ENCODE measurements at places on chromosomes 5 and 9.

DNA sequence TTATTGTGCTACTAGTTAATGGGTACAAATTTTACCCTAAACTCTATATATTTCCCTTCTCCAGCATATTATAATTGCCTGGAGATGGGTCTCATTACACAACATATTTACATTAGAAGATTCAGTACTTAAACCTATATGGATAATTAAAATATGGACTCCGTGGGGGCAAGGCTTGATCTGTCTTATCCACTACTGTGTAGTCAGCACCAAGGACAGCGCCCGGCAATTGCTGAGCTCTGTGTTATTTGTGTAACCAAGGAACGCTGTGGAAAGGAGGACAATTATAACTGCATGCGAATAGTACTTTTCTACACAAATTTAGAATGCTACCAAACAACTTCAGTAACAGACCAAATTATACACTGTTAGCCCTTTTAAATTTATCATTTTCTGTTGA lies 77.7 kb downstream of the DNAH5 start:
- no peak for DNase-seq

GRCh38 chr9:89412541-89412940 lies 85.4 kb downstream of the SEMA4D start:
- DNase-seq, result no peak

DNA sequence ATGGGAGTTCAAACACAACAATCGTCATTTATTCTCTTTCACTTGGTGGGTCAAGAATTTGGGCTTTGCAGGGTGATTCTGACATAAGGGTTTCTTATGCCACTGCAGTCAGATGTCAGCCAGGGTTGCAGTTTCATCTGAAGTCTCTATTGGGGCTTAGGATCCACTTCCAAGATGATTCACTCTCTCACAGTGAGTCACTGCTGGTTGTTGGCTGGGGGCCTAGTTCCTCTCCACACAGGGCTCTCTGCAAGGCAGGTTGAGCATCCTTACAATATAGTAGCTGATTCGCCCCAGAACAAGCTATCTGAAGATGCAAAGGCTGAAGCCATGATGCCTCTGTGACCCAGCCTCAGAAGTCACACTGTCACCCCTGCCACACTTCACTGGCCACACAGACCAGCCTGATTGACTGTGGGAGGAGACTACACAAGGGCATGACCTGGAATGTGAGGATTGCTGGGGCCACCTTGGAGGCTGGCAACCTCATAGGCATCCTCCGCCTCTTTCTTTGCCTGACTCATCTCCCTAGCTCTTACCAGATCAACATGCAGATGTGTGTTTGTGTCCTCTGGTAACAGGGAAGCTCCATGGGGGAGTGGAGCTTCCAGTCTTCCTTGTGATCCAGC lies 4.5 kb upstream of the CARD19 start:
- peak; percentile 67 for DNase-seq

- no peak for DNase-seq
Measured at GRCh38 chr5:96207420-96207819, 225.6 kb downstream of the PCSK1 start.

DNA sequence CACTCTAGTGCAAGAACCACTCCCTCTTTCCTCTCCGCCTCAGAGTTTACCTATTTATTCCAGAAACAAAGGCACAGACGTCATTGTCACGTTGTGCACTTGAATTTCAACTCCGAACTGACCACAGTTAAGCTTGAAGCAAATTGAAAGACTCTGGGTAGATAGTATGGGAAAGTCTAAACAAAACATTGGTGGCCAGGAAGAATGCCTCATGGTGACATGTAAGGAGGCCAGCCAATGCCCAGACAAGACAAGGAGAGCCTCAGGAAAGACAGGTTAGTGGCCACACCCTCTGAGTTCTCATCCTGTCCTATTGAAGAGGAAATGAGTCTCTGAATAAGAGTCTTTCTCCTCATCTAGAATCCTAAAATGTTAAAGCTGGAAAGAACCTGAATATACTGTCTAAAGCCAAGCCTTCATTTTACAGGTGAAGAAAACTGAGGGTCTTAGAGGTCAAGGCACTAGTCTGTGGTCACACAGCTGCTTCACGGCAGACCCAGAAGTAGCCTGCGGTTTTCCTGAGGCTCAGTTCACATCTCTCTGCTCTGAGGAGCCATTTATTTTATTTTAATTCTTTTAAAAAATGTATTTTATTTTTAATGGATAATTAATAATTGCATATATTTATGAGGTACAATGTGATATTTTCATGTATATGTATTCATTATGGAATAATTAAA lies 30.2 kb downstream of the ZFAND5 start:
- DNase-seq, result no peak

DNA sequence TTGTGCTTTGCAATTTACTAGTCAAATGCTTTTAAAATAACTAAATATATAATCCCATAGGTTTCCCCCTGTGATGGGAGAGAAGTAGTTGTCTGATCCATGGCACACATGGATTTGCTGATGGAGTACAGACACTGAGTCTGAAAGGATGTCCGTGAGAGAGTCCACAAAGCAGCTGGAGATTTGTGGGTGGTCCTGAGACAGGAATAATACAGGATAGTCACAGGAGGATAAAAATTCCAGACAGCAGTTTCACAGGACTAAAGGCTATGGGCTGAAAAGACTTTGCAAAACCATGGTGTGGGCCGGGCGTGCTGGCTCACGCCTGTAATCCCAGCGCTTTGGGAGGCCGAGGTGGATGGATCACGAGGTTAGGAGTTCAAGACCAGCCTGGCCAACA lies 58.7 kb upstream of the ZFR start:
- no peak for DNase-seq

DNA sequence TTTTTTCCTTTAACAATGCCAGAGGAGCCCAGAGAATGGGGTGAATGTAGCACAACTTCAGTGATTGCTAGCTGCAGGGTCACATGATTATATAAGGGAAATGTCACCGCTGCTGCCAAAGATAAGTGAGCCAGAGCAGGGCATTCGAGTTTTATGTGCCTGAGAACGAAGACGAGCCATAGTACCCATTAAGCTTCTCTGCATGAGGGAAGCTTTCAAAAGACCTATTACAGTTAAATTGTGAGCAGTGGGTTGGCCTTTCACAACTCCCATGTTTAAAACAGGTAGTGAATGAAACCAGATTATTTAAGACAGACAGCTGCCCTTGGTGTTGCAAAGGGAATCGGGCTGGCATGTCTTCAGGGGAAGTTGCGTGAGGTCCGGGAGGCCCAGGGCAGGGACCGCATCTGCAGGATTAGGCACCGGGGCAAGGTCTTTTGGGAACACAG lies 82.4 kb upstream of the TNFAIP8 start:
- DNase-seq, result no peak

GRCh38 chr5:116686438-116686837 lies 111.8 kb upstream of the SEMA6A start:
- no peak for DNase-seq

GRCh38 chr9:116450378-116451139 lies 236.5 kb upstream of the TRIM32 start:
- no peak for DNase-seq

- DNase-seq, result no peak
Measured at GRCh38 chr9:89311346-89312221, 589 bp downstream of the CKS2 start.

DNA sequence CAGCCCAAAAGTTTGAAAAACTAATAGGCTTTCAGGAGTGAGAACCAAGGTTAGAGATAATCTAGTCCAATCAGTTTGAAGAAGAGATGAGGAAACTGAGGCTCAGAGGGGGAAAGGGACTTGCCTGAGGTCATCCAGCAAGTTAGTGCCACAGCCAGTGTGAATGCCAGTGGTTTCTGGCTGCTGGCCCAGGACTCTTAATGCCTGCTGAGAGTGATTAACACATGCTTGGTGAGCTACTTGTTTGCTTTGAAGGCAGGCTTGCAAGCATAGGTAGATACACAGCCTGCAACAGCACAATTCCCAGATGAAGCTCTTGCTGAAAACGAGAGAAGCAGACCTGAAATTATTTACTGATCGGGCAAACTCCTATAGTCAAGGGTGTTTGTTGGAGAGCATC lies 591.6 kb upstream of the SGCD start:
- DNase-seq, result no peak

GRCh38 chr5:79229357-79230174 lies 6.4 kb upstream of the JMY start:
- DNase-seq, result no peak

DNA sequence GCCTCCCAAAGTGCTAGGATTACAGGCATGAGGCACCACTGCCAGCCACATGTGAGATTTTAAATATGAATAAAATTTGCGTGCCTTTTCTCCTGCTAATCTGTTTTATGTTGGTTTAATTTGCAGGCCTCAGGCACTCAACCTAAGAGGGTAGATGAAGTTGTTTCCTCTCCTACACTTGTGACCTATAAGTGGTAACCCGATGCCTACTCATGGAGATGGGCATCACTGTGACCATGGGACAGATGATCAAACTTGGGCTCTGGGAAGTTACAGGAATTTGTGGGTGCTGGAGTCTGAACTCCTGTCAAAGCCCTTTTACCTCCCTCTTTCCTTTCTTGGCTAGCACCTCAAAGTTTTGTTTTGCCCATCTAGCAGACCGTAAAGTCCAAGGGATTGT lies 1.1 kb downstream of the SLC28A3 start:
- no peak for DNase-seq

- DNase-seq, result no peak
Measured at GRCh38 chr5:127565586-127566270, 48.3 kb downstream of the PRRC1 start.

DNA sequence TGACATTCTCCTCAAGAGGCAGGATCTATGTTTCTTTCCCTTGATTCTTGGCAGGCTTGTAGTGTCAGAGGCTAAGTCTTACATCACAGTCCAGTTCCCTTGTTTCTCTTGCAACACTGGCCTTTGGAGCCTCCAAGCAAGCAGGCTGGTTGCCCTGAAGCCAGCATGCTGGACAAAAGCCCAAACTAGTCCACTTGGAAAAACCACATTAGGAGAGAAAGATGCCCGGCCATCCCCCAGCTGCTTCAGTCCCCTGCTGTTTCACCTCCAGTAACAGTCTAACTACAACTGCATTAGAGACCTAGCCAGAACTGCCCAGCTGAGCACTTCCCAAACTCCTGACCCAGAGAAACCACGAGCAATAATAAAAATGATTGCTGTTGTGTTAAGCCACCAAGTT lies 87.6 kb downstream of the ADAMTS6 start:
- no peak for DNase-seq

- DNase-seq, result no peak
Measured at GRCh38 chr5:124658867-124659557, 87.4 kb downstream of the ZNF608 start.

GRCh38 chr5:13932011-13932410 lies 12.5 kb downstream of the DNAH5 start:
- no peak for DNase-seq

GRCh38 chr5:177023303-177023664 lies 788 bp downstream of the ZNF346 start:
- no peak for DNase-seq

DNA sequence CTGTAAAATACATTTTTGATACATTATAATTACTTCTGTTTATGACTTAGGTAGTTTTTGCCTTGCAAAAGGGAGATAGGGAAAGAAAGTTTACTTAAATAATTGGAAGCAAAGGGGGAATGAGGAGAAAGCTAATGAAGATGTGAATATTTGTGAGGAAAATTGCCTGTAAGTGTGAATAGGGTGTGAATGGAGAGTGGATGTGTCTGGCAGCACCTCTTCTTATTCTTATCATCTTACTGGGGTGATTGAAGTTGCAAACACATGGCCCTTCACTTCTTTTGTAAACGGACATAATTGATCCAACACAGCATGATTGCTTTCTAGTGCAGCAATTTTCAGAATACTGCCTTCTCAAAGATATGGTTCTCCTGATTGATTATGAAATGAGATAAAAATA lies 46.6 kb downstream of the PALM2AKAP2 start:
- no peak for DNase-seq

- DNase-seq, result no peak
Measured at GRCh38 chr5:139855946-139856540, 60.4 kb downstream of the PSD2 start.

- DNase-seq, result no peak
Measured at GRCh38 chr5:6585939-6586646, 46.8 kb downstream of the NSUN2 start.

- no peak for DNase-seq
Measured at GRCh38 chr5:122704247-122705036, 70.4 kb upstream of the SNX2 start.

- no peak for DNase-seq
Measured at GRCh38 chr9:126343271-126343700, 16.7 kb downstream of the MVB12B start.

All from stimulated activated CD4-positive, alpha-beta T cell treated with anti-CD3 and anti-CD28 coated beads, TNF-alpha, amount 100 ng/mL, for 48 hours (primary cell).